Activated CD8-positive, alpha-beta T cell treated with anti-CD3 and anti-CD28 coated beads, Interleukin-2, amount 10 ng/mL, durations not matched to agents 7 days and 5 days (primary cell): ENCODE measurements at places on chromosomes 7 and 10. TPM values are rescaled to one million over a fixed set of nuclear protein-coding genes. Genes with fewer than 3 reads are reported as not detected.

- no peak for DNase-seq
These were observed 120.0 kb downstream of the SRPK2 start for GRCh38 chr7:105268511-105269392.

DNA sequence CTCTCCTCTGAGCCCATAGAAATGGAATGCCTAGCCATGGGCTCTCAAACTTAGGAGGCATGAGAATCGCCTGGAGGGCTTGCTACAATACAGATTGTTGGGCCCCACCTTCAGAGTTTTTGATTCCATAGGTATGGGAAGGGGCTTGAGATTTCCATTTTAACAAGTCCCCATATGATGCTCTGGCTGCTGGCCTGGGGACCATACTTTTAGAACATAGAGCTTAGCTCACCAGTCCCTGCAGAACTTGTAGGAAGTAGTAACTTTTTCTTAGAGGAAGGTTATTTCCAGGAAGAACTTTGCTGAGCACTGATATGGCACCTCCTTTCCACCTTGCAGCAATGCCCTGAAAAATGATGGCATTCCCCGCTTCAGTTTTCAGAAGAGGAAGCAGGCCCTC, 177.0 kb upstream of the ZMIZ1 start:
- DNase-seq, result no peak

The SSC4D gene
- not detected for total RNA-seq

The OR2A5 gene
- not detected for total RNA-seq

- peak; percentile 78 for DNase-seq
These were observed 14.4 kb upstream of the AHCYL2 start for GRCh38 chr7:129210256-129210988.

- no peak for DNase-seq
These were observed 8.1 kb downstream of the MPP7 start for GRCh38 chr10:28294809-28295208.

The DLD gene
- total RNA-seq, result 61.2 TPM

The HTR5A gene
- total RNA-seq, result not detected

DNA sequence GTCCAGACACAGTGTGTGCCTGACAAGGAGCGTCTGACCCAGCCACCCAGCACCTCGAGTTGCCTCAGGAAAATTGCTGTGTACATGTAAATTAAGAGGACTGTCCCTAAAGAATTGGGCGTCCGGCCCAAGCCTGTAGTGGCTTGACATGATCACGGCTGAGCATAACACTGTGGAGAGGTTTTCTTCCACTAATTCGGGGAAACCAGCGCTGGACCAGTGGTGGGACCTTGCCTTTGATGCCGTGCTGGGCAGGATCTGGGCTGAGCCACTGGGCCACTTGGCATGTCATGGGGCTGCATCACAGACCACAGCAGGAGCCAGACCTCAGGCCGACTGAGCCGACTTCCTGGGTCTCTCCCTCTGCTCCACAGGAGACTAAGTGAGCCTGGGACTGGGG, 282.5 kb downstream of the GLRX3 start:
- no peak for DNase-seq

The TMEM270 gene
- not detected for total RNA-seq

The NACAD gene
- total RNA-seq, result 0.16 TPM

GRCh38 chr7:106223156-106223555, 61.6 kb downstream of the NAMPT start:
- no peak for DNase-seq

- peak; percentile 64 for DNase-seq
These were observed 65.5 kb downstream of the FAM53B start for GRCh38 chr10:124678557-124679240.

- DNase-seq, result peak; percentile 23
These were observed 457 bp downstream of the NSUN5 start for GRCh38 chr7:73308074-73308664.

The MTERF1 gene
- 16.2 TPM for total RNA-seq

- no peak for DNase-seq
These were observed 2.8 kb upstream of the FLNC start for GRCh38 chr7:128827248-128827958.

GRCh38 chr7:80185571-80185970, 50.9 kb downstream of the GNAI1 start:
- no peak for DNase-seq

The PDE6C gene
- total RNA-seq, result not detected

The ESYT2 gene
- 85.0 TPM for total RNA-seq

The PSD gene
- total RNA-seq, result 1.6 TPM

- peak; percentile 83 for DNase-seq
These were observed 16.4 kb upstream of the C10orf105 start for GRCh38 chr10:71735709-71736569.

- no peak for DNase-seq
These were observed 53.1 kb downstream of the PTEN start for GRCh38 chr10:87916515-87916914.

GRCh38 chr7:12110425-12110824, 100.7 kb upstream of the TMEM106B start:
- no peak for DNase-seq

GRCh38 chr7:25583621-25584020, 355.3 kb upstream of the NPVF start:
- DNase-seq, result no peak

DNA sequence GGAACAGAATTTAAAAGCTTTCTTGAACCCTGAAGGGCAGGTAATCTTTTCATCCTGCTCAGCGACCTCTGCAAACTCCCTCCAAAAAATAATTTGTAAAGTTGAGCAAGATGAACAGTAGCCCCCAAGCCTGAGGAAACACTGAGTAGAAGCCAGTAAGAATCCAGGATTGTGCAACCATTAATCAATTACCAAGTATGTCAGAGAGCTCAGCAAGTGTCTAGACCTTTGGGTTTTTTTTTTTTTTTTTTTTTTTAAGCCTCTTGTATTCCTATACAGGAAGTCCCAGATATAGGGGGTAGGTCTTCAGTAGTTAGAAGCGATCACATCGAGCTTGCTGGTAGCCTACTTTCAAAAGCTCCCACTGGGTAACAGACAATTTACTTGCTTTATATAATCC, 155.2 kb downstream of the DGKI start:
- no peak for DNase-seq

DNA sequence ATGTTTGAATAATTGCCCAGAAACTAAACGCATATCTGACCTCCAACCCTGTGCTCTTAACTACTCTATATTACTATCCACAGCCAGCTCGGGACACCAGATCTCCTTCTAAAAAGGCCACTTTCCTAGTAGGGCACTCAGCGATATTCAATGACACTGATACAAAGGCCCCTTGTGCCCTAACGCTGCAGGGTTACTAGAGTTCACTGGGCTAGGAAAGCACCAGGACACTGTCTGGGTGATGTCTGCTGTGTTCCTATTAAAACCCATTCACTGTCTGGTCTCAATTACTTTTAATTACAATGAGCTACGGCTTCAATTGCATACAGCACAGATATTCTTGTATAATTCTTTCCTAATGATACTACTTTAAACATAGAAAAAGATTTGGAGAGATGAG, 91.7 kb downstream of the SORCS1 start:
- DNase-seq, result no peak

The DYDC2 gene
- total RNA-seq, result not detected

- DNase-seq, result no peak
These were observed 30.0 kb upstream of the SRGN start for GRCh38 chr10:69057951-69058297.

DNA sequence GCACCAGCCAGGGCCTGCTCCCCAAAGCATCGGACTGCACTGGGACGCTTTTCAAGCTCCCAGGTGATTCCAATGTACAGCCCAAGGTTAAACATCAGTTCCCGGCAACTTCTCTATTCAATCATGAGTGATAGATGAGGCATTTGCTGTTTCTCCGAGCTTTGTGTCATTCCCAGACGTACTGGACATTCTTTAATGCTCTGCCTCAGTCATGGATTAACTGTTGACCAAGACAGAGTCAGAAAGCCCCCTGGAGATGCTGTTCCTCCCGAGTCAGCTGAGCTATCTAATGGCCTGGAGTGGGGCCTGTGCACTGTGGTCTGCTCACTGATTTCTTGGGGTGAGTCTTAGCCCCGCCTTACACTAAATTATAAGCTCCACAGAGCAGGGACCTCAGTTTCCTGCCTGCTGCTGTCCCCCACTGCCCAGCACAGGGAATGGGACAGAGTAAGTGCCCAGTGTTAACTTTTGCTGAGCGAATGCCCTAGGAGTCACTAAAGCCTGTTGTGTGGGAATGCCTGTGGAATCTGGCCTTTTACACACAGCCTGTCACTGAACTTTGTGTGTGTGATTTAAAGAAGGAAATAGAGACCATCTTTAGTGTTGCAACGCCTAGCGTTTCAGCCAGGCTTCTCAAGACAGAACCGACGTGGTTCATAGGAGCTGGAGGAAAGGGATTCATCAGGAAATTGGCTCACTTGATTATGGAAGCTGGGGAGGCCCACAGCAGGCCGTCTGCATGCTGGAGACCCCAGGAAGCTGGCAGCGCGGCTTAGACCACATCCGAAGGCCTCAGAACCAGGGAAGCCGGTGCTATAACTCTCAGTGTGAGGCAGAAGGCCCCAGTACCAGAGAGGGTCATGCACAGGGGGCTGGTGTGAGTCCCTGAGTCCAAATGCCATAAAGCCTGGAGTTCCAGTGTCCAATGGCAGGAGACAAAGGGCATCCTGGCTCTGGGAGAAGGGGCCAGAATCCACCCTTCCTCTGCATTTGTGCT, 29.3 kb upstream of the RNF32 start:
- no peak for DNase-seq

- DNase-seq, result no peak
These were observed 130.8 kb downstream of the CALN1 start for GRCh38 chr7:72281308-72281707.

- DNase-seq, result no peak
These were observed 11.4 kb upstream of the HSPA12A start for GRCh38 chr10:116753759-116754158.
